ENCODE measurements at places on chromosomes 6 and 20. TPM values are rescaled to one million over a fixed set of nuclear protein-coding genes. Genes with fewer than 3 reads are reported as not detected.

GRCh38 chr20:3616250-3616649 is 46.9 kb downstream of the GFRA4 start:
- no peak for DNase-seq

TP53TG5 gene
- not detected for total RNA-seq

DOP1A gene
- 26.6 TPM for total RNA-seq

DNA sequence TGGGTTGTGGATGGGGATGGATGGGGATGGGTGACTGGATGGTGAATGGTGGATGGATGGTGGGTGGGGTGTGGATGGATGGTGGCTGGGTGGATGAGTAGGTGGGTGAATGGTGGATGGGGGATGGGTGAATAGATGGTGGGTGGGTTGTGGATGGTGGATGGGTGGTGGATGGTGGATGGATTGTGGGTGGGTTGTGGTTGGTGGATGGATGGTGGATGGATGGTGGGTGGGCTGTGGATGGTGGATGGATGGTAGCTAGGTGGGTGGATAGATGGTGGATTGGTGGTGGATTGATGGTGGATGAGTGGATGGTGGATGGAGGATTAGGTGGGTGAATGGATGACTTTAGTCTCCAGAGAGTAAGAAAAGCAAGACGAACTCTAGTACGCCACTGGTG is 57.6 kb downstream of the YTHDF1 start:
- DNase-seq: no peak

SYCP2L gene
- 0.31 TPM for total RNA-seq

- DNase-seq: no peak
Observed at GRCh38 chr20:24720957-24721356, 228.1 kb upstream of the CST7 start.
